ENCODE measurements at places on chromosomes 16 and 17.

GRCh38 chr17:21291357-21291756 lies 6.8 kb downstream of the MAP2K3 start:
- DNase-seq: no peak

DNA sequence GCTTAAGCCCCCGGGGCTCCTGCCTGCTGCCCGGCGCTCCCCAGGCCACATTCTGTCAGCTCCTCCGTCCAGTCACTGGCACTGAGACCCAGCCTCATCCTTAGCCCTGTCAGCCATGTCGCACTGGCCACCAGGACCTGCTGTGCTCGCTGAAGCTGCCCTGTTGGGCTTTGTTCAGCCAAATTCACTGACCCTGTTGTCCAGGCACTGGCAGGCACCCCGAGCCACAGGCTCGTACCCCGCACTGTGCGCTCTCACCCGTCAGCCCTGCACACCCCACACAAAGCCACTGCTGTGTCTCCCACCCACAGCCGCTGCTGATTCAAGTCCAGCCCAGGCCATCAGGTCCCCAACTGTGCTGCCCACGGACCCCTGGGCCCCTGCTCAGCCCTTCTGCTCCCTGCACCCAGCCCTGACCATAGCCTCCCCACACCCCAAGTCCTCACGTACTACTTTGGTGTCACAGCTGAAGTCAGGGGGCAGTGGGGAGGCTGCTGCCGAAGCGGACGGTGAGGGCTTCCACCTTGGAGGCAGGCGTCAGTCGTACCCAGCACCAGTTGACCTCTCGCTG lies 131.5 kb upstream of the CHMP6 start:
- DNase-seq: no peak

DNA sequence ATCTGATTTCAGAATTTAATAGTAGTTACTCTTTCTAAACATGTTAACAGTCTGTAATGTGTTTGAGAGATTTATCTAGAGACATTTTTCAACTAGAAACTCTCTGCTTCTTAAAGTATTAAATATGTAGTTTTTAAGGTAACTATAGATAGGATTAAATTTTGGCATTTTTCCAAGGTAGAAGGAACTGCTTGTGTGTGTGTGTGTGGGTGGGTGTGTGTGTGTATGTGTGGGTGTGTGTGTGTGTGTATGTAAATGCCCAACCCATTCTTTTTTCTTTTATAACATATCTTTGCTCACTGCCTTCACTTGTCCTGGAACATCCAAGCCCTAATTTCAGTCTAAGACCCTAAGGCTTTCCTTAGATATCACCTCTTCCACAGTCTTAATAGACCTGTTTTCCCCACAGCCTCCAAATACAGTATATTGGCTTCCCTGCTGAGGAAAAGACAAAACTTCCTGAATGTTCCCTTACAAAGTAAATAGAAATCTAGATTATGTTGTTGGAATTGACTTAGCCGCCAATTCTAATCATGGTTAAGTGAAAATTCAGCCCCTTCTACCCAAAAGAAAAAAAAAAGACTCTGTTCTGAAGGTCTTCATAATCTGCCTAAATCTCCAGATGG lies 33.5 kb downstream of the NUP93 start:
- no peak for DNase-seq

- DNase-seq: peak; percentile 76
Observed at GRCh38 chr17:49952209-49952911, 16.6 kb upstream of the DLX4 start.

GRCh38 chr17:77141846-77142449 lies 1.2 kb downstream of the SEC14L1 start:
- DNase-seq: no peak

GRCh38 chr17:48037036-48037837 lies at the start of gene COPZ2:
Gene COPZ2, minus strand, starts transcription at chr17:48037797. Its CDS starts 20 bp downstream, at chr17:48037777.
- no peak for DNase-seq

Data from HCT116 (cell line).